ENCODE measurements at places on chromosomes 7 and 10. TPM values are rescaled to one million over a fixed set of nuclear protein-coding genes. Genes with fewer than 3 reads are reported as not detected.

The DLG5 gene
- 2.6 TPM for total RNA-seq

The GJD4 gene
- total RNA-seq, result not detected

The WEE2 gene
- not detected for total RNA-seq

The CYP2E1 gene
- total RNA-seq, result 0.86 TPM

The TMEM178B gene
- 0.58 TPM for total RNA-seq

The MOGAT3 gene
- total RNA-seq, result not detected

The LIPF gene
- total RNA-seq, result not detected

The STYXL1 gene
- total RNA-seq, result 40.5 TPM

The GOLGA7B gene
- total RNA-seq, result 0.86 TPM

The GBX1 gene
- not detected for total RNA-seq

The INMT gene
- not detected for total RNA-seq

The LAMB1 gene
- total RNA-seq, result not detected

The HOGA1 gene
- not detected for total RNA-seq

The CPA2 gene
- 0.44 TPM for total RNA-seq

The RNF133 gene
- total RNA-seq, result not detected

The DRGX gene
- total RNA-seq, result not detected

The RBAK gene
- total RNA-seq, result 9.0 TPM

The ABCC2 gene
- 0.57 TPM for total RNA-seq

The NUTM2E gene
- 0.12 TPM for total RNA-seq

The BEND7 gene
- total RNA-seq, result not detected

The LMBR1 gene
- 37.8 TPM for total RNA-seq

The VTI1A gene
- total RNA-seq, result 24.5 TPM

The ZKSCAN5 gene
- total RNA-seq, result 7.7 TPM

The AZGP1 gene
- total RNA-seq, result not detected
